Spinal cord (tissue), 10 donors: ENCODE measurements at places on chromosomes 1 and 21.
A peak's percentile ranks its signal among the peaks of the same experiment; 100 is the strongest.

DNA sequence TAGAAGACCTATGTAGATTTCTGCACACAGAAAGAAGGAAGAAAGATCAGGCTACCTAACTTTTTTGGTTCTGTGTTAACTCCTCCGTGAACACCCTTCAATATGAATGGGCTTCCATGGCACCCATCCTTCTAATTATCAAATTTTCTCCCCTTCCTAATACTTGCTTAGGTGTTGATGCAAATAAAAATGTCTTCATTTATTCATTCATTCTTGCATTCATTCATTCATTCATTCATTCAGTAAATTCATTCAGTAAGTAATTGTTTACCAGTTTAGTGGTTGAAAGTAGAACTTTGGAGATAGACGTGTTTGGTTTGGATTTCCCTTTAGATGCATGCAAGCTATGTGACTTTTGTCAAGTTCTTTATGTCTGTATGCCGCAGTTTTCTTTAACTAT lies 4.6 kb downstream of the CHI3L2 start:
- DNase-seq: no peak

GRCh38 chr1:47431534-47431933 lies 6.3 kb upstream of the FOXD2 start:
- DNase-seq: no peak

DNA sequence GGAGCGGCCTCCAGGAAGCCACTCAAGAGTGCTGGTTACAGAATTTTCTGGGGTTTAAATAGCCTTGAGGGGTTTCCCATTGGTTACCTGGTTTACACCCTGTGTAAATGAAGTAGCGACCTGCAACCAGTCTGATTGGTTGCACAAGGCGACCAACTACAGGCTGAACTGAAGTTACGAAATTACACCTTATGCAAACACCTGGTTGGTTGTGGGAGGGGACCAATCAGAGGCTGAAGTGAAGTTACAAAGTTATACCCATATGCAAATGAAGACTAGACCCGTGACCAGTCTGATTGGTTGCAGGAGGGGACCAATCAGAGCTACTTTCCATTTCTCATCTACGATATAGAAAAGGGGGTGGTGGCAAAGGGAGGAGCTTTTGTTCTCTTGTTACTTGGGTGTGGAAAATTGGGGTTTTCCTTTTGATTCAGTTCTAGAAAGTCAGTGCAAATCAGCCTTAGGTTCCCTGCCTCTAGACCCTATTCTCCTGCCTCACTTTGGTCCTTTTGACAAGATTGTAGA lies 22.2 kb upstream of the C1orf174 start:
- no peak for DNase-seq

- no peak for DNase-seq
Observed at GRCh38 chr1:40183055-40183710, 22.0 kb downstream of the RLF start.

DNA sequence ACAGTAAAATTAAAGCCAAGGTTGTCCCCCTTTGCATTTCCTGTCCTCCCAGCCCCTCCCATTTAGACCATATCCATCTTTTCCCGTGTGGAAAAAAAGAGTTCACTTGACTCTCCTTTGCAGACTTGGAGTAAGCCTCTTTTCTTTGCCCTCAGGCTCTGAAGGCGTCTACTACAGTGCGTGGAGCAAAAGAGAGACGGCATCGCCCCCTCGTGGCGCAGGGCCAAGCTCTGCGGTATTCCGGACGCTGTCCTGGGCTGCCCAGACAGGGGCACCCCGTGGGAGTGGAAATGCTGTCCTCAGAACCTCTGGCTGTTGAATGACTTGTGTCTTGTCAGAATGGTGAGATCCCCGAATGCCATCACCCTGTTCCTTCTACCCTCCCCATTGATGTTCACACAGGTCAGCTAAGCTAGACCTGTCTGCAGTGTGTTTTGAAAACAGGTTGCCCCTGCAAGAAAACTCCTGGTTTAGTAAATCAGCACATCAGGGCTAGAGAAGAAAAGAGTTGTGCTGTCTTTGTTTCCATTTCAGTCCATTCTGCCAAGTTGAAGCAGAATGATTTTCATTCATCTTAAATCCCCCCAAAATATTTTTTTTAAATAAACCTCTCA lies 12.3 kb upstream of the GJA8 start:
- peak; percentile 93 for DNase-seq

- DNase-seq: no peak
Observed at GRCh38 chr1:212498283-212499040, 65.7 kb downstream of the NENF start.

DNA sequence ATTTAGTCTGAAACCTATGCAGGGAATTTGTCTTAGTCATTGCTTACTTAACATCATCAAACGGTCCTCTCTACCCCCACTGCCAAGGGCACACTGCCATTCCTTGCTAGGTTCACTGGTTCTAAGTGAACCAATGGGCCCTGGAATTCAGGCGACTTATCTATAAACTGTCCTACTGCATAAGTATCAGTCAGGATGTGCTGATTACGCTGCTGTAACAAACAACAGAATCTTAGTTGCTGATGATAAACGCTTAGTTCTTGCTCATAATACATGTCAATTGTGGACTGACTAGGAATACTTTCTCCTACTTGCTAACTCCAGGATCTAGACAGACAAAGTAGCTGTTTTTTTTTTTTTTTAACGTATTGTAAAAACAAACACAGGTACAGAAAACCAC lies 136.1 kb downstream of the PRDM2 start:
- DNase-seq: no peak

GRCh38 chr1:196309386-196309785 lies 298.9 kb downstream of the KCNT2 start:
- peak; percentile 62 for DNase-seq

DNA sequence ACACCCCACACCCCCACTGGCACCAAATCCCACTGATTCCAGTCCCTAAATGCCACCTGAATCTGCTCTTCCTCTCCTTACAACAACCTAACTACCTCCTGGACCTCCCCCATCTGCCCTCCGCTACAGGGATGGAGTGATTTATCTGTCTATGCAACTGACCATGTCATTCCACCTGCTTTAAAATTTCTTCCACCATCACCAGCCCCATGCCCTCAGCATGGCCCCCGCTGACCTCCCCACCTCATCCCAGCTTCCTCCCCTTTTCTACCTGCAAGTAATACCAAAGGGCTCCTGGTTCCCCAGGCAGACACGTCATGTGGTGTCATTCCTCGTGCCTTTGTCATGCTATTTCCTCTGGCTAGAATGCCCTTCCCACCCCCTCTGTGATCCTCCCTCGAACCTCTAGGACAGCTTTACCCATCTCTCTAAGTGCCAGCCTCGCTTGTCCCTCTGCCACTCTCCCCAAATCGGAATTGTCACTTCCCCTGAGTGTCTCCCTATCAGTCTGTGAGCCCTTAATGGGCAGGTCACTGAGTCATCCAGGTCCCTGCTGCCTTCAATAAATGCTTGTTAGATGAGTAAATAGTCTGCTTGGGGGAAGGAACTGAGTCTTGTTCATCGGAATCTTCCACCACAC lies 3.7 kb downstream of the GJB4 start:
- DNase-seq: no peak
